SW 1271 (cell line): ENCODE measurements at places on chromosomes 2 and 18.

DNA sequence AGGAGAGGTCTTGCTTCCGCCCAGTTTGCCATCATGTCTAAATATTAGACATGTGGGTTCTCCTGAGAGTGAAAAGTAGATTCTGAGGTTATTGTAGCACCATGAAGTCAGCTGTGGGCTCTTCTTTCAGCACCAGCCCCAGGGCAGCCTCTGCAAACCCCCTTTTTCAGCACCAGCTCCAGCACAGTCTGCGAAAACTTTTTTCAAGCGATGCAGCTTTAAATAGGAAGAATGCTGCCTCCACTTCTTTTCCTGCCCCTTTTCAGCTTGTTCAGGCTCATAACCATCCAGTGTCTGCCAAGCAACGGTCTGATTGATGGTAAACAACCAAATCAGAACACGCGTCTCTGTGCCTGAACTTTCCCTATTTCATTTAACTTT, at the start of gene COL5A2:
Gene COL5A2, minus strand, starts transcription at position 192 of the 381 bp plus-strand sequence. Its CDS starts 157 bp downstream, at position 35.
- no peak for DNase-seq

GRCh38 chr2:210046851-210047500, 44.5 kb downstream of the RPE start:
- DNase-seq: no peak

- DNase-seq: no peak
Measured at GRCh38 chr2:109162999-109163398, 34.0 kb downstream of the SH3RF3 start.

GRCh38 chr2:230908092-230908594, 16.9 kb downstream of the GPR55 start:
- no peak for DNase-seq

GRCh38 chr2:144886862-144887261, 366.9 kb upstream of the ZEB2 start:
- DNase-seq: no peak

DNA sequence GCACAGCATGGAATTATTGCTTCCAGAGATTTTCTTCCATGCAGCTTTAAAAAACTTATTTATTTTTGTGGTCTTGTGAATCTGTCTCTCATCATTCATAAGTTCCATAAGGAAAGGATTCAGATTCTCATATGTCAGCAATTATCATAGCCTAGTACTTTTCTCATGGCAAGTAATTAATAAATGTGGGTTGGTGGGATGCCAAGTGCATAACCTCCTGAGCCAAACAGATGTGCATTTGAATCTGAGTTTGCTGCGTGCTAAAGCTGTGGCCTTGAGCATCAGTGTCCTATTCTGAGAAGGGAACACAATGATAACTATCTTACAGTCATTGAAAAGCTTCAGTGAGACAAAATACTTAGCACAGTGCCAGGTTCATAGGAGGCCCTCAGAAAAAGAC, 331.9 kb downstream of the PDE11A start:
- DNase-seq: no peak

- no peak for DNase-seq
Measured at GRCh38 chr2:172919732-172920131, 155.9 kb upstream of the MAP3K20 start.

DNA sequence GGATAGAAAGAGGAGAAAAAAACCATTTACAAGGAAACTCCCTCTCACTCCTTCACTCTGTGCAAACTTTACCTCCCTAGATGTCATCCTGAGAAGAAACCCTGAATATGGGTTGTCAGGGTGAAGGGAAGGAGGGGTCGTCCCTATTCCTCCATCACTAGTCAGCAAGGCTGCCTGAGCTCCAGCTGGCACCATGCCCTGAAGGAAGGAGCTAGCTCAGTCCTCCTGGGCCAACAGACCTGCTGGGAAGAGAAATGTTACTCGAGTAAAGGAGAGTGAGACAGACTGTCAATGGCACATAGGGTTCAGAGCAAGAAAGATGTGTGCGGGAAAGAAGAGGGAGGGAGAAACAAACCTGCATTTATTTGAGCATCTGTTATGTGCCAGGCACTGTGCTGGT, 18.3 kb upstream of the EPAS1 start:
- no peak for DNase-seq

- DNase-seq: no peak
Measured at GRCh38 chr2:235921508-235922191, 246.5 kb downstream of the GBX2 start.

DNA sequence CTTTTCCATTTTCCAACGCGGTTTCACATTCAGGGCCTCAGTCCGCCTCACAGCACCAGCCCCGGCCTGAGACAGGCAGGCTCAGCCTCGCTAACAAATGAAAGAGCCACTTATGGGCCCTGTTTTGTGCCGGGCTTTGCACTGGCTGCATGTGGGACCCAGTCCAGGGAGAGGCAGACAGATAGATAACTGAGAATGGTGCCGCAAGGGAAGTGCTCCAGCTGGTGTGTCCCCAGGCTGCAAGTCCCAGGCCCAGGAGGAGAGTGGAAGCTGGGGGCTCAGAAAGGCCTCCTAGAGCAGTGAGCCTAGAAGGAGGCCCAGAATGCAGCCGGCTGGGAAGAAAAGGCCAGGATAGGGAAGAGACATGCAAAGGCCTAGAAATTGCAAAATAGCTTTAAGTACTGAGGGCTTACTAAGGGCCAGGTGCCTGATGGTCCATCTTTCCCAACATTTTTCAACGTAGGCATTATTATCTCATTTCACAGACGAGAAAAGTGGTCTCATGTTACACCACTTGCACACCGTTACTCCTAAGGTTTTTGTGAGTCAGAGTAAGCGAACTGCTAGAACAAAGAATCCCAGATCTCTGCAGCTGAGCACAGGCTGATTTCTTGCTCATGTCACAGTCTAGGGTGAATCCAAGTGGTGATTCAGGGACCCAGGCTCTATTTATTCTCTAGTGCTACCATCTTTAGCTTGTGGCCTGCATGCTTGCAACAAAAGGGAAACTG, 26.0 kb downstream of the ADRA2B start:
- no peak for DNase-seq
